Stimulated activated effector memory CD8-positive, alpha-beta T cell treated with anti-CD3 and anti-CD28 coated beads, Interleukin-12 subunit alpha, Interleukin-12 subunit beta, amount 100 ng/mL, for 72 hours (primary cell): ENCODE measurements at places on chromosomes 12 and 14.

DNA sequence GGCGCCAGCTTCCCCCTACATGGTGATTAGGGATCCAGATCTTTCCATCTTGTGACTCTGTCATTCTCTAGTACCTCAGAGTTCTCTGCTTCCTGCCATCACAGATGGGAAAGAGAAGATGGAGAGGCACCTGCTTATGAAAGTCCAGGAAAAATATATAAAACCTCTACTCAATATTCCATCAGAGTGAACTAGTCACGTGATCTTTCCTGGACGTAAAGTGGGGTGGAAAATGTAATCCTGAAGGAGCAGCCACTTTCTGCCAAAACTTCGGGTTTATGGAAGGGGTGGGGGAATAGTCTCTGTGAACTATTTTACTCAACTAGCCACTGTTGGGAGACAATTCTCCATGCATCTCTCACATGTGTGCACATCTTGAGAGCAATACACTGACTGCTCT, 47.7 kb downstream of the STAB2 start:
- no peak for DNase-seq

- no peak for DNase-seq
Measured at GRCh38 chr12:77152623-77153193, 87.3 kb upstream of the E2F7 start.

- DNase-seq: no peak
Measured at GRCh38 chr12:52815676-52816588, 2.0 kb upstream of the KRT4 start.

- DNase-seq: no peak
Measured at GRCh38 chr12:65948320-65949008, 124.2 kb downstream of the HMGA2 start.

GRCh38 chr14:102524451-102525218, 15.1 kb upstream of the ANKRD9 start:
- peak; percentile 99 for DNase-seq

DNA sequence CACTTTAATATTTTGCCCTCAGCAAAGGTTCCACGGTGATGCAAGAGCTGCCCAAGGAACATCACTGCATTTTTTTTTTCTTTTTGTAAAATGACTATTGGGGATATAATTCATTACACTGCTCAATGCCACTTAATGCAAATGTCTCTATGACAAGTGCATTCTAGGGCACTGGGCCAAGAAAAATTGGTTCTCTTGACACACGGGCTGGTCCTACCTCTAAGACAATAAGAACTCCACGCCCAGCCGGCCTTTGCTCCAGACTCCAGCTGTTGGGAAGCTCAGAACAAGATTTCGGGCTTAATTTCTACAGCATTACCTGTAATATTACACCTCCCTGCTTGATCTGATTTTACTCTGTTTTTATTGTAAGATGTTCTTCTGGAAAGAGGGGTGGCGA, 48.8 kb upstream of the VRK1 start:
- DNase-seq: no peak

DNA sequence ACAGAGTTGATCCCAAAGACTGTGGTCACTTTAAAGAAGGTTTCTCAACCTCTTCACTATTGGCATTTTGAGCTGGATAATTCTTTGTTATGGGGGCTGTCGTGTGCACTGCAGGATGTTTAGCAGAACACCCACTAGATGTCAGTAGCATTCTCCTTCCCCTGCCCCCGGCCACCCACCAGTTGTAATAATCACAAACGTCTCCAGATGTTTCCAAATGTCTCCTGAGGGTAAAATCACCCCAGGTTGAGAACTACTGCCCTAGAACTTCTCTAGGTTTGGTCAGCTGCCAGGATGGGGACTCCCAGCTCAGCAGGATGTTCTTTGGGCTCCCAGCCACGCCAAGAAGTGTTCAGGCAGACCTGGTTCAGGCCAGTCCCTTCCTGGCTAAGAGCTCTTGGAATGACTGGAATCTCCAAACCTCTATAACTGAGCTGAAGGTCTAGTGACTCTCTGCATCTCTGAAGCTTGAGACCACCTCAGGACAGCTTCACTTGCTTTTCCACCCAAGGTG, 12.5 kb upstream of the AJUBA start:
- no peak for DNase-seq

- DNase-seq: no peak
Measured at GRCh38 chr12:119373666-119374065, 39.1 kb downstream of the CCDC60 start.

GRCh38 chr14:45270031-45270430, 17.0 kb upstream of the MIS18BP1 start:
- DNase-seq: no peak

DNA sequence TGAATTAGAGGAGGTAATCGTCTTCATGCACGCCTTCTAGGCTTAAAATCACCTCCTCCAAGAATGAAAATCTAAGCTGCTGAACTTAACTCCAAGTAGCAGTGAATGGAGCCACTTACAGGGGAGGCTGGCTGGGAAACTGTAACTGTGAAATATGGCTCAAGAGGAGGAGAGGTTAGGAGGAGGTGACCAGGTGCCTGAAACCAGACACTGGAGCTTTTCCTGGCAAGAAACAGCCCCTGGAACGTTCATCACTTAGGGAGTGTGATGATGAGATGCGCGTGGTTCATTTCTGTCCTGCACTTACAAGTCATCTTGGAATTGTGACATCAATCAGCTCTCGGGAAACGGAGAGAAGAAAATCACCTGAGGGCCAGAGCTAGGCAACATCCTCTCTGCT, 62.3 kb upstream of the TMEM132C start:
- no peak for DNase-seq

DNA sequence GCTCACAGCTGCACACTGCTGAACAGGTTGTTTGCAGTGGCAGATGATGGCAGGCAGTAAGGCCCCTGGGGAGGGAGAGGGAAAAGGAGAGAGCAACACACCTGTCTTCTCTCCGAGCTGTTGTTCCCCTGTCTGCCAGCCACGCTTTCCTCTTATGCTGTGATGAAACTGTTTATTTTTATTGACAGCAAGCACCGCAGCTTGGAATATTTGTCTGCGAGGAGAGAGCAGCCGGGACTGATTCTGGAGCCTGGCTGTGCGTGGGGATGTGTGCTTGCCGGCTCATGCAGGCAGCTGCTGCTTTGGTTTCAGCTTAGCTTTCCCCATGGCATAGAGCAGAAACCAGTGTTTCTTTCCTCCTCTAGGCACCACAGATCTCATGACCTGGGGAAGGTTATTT, 58.7 kb upstream of the KCNA5 start:
- no peak for DNase-seq

GRCh38 chr14:55819610-55820304, 239.8 kb downstream of the KTN1 start:
- DNase-seq: no peak

DNA sequence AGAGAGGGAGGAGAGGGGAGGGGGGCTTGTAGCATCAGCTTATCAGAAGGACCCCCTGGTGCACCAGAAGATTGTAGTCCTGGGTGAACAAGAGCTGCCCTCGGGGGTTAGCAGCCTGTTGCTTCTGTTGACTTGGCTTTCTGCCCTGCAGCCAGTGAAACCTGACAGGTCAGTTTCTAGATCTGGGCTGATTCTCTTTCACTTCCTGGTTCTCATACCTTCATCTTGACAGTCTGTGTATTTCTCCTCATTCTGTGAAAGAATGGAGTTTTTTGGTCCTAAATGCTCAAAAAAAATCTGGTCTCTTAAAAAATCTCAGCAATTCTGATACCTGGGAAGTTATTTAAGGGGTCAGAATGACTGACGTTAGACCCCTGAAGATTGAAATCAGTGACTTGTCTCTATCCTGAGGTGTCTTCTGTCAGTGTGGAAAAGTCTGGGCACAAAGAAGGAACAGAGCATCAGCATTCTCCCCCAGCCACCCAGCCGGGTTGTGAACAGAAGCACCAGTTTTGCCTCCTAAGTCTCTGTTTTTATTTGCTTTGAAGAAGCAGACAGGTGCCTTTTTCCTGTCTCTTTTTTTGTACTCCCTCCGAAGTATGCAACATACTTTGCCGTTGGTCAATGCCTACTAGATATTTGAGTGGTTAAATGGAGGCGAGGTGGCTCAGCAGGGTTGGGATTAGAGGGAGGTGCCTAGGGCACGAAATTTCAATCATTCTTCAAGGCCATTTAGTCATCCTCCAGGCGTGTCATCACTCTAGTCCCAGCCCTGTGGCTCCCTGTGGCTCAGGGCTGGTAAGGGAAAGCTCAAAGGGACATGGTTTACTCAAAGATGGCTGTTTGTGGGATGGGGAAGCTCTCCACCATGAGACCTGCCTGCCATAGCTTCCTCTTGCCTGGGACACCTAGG, 24.0 kb downstream of the TTC9 start:
- no peak for DNase-seq

- no peak for DNase-seq
Measured at GRCh38 chr14:32933629-32934072, 5.0 kb upstream of the NPAS3 start.

GRCh38 chr12:82326905-82327503, 31.2 kb downstream of the CCDC59 start:
- DNase-seq: no peak

GRCh38 chr14:89310211-89310610, 106.8 kb downstream of the FOXN3 start:
- DNase-seq: no peak

- DNase-seq: peak; percentile 78
Measured at GRCh38 chr14:75279153-75279762, 630 bp downstream of the FOS start.

GRCh38 chr12:54018468-54018984, 9.7 kb upstream of the HOXC6 start:
- DNase-seq: no peak
